Osteoblast (primary cell): ENCODE measurements at places on chromosomes 2 and 18. TPM values are rescaled to one million over a fixed set of nuclear protein-coding genes. Genes with fewer than 3 reads are reported as not detected.

DNA sequence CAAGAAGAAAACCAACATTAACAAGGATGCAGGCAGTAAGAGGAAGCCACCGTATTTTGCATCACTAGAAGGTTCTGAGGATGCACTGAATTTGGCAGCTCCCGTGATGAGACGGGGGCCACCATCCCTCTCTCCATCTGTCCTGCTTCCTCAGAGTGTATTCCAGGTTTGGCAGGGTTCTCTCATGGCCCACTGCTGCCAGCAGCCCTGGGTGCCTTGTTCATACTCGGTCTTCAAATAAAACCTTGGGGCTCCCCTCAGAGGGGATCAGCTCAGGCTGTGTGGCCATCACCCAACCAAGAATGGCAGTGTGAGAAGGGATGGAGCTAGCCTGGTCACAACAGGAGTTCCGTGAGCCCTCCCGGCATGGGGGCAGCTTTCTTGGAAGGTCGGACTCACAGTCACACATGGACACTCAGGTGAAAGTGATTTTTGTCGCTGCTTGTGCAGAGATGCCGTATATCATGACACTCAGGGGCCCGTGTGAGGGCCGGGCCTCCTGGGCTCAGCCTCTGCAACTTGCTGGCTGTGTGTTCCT is 12.8 kb upstream of the MBP start:
- H3K4me1 ChIP-seq: peaks cover 5% of the 10 kb centered on the region
- DNase-seq: no peak
- no peak overlapping the region for H3K4me3 ChIP-seq
- H3K27ac ChIP-seq: no peak overlapping the region
- no peaks in the 10 kb centered on the region for H3K27me3 ChIP-seq

GRCh38 chr2:173458991-173459780 is 104.5 kb downstream of the CDCA7 start:
- no peak overlapping the region for H3K4me3 ChIP-seq
- no peak for DNase-seq
- no peak overlapping the region for H3K27ac ChIP-seq
- H3K4me1 ChIP-seq: no peaks in the 10 kb centered on the region
- no peaks in the 10 kb centered on the region for H3K36me3 ChIP-seq
- peaks cover 5% of the 10 kb centered on the region for H3K27me3 ChIP-seq

Gene ITGA4
- total RNA-seq: 5.3 and 9.0 TPM in 2 replicates

Gene VIL1
- under 0.01 TPM in 1 of 2 replicates, not detected in the other for total RNA-seq

DNA sequence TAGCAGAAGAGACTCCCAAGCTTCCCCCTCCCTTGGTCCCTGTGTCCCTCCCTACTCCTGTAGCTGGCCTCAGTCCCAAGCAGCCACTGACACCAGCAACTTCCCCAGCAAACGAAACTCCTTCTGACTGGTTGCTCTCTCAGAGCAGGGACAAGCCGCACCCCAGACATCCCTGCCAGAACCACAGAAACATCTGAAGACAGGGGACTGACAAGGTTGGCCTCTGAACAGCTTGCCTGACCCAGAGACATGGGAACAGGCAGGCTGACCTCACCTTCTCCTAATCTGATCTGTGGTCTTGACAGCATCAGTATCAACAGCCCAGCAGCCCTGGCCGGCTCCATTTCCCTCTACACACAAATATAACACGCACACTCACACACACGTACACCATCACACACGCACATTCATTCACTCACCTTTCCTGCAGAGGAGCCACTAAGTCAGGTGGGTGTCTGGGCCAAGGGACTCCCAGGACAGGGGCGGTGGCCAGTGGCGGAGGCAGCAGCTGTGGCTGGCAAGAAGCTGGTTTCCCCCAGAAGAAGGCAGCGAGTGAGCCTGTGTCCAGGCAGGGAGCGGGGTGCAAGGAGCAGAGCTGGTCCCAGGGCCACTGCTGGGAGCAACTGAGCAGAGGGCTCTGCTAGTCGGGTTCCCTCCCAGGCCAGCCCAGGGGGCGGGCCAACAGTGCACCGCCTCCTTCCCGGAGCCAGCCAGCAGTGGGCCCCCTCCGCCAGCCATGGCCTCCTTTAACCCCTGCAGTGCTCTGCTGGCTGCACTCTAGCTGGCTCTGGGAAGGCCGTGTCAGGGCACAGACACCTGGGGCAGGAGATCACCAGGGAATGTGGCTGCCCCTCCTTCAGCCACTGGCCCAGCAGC is 59.1 kb downstream of the TNS1 start:
- H3K4me3 ChIP-seq: peak overlapping the region; percentile 76
- H3K4me1 ChIP-seq: peaks cover 53% of the 10 kb centered on the region
- H3K36me3 ChIP-seq: peaks cover 4% of the 10 kb centered on the region
- peak; percentile 98 for DNase-seq
- H3K27ac ChIP-seq: peak overlapping the region; percentile 72
- no peaks in the 10 kb centered on the region for H3K27me3 ChIP-seq

- DNase-seq: peak; percentile 95
- peaks cover 42% of the 10 kb centered on the region for H3K27me3 ChIP-seq
- no peaks in the 10 kb centered on the region for H3K36me3 ChIP-seq
- H3K27ac ChIP-seq: no peak overlapping the region
Observed at GRCh38 chr2:73268830-73269685, 15.2 kb downstream of the FBXO41 start.

GRCh38 chr2:199962203-199962602 is 6.8 kb downstream of the MAIP1 start:
- no peaks in the 10 kb centered on the region for H3K27me3 ChIP-seq
- peaks cover 73% of the 10 kb centered on the region for H3K36me3 ChIP-seq

GRCh38 chr18:76491776-76492668 is 3.0 kb downstream of the ZNF516 start:
- DNase-seq: peak; percentile 91
- H3K4me1 ChIP-seq: peaks cover 22% of the 10 kb centered on the region
- no peaks in the 10 kb centered on the region for H3K36me3 ChIP-seq
- peak overlapping the region; percentile 91 for H3K4me3 ChIP-seq

Gene IL1RL1
- total RNA-seq: under 0.01 and 0.29 TPM in 2 replicates

DNA sequence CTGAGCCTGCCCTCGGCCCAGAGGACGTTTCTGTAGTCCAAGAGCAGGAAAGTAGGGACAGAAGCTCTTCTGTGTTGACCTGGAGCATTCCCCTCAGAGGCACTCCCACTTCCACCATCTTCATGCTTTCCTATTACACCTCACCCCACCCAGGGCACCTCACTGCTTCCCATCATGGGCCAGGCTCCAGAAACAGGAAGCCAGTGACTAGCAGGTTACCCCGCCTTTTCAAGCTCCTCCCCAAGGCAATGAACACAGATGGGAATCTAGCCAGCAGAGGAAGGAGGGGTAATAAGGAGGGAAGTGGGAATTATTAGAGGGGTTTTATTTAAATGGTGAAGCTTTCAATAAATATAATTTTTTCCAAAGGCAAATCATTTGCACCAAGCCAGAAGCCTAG is 308.8 kb upstream of the MGAT5 start:
- no peaks in the 10 kb centered on the region for H3K27me3 ChIP-seq
- H3K27ac ChIP-seq: no peak overlapping the region
- no peak overlapping the region for H3K4me3 ChIP-seq
- DNase-seq: no peak
- H3K36me3 ChIP-seq: no peaks in the 10 kb centered on the region

- H3K27ac ChIP-seq: no peak overlapping the region
- H3K4me1 ChIP-seq: no peaks in the 10 kb centered on the region
- no peaks in the 10 kb centered on the region for H3K27me3 ChIP-seq
Observed at GRCh38 chr18:32418148-32418547, 52.5 kb downstream of the GAREM1 start.

GRCh38 chr2:7471185-7471584 is 554.0 kb downstream of the RNF144A start:
- DNase-seq: no peak
- no peaks in the 10 kb centered on the region for H3K27me3 ChIP-seq
- H3K4me3 ChIP-seq: no peak overlapping the region
- no peaks in the 10 kb centered on the region for H3K36me3 ChIP-seq

Gene REG3A
- not detected in 2 replicates for total RNA-seq

DNA sequence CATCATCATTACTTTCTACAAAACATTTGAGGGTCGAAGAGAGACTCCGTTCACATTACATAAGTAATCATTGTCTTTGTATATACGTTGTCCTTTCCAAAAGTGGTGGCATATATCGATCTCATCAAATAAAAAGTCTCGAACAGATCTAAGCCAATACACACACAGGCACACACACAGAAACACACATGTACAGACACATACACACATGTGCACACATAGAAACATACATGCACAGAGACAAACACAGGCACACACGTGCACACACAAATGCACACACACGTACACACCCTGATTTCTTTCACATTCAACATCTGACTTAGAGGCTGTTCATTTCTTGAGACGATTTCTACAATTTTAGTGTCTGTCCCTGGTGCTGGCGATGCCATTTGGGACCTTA is 17.5 kb upstream of the ALKAL2 start:
- no peak overlapping the region for H3K4me3 ChIP-seq
- no peak overlapping the region for H3K27ac ChIP-seq
- no peaks in the 10 kb centered on the region for H3K4me1 ChIP-seq
- no peak for DNase-seq
- H3K36me3 ChIP-seq: no peaks in the 10 kb centered on the region

DNA sequence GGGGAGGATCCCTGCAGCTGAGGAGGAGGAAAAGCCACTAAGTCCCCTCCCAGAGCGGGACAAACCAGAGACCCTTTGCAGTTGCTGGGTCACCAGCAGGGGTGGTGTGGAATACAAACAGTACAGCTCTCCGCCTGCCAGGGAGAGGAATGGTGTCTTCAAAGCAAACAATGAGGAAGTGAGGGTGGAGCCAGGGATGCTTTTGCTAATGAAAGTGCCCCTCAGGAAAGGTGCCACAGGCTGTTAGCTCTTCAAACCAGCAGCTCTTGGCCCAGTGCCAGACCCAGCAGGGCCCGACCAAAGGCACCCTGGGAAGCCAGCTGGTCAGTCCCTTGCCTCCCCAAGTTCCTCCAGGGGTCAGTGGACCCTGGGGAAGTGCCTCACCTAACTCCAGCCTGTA is 102.8 kb downstream of the HIBCH start:
- no peaks in the 10 kb centered on the region for H3K36me3 ChIP-seq
- no peak overlapping the region for H3K27ac ChIP-seq
- peak; percentile 44 for DNase-seq
- no peaks in the 10 kb centered on the region for H3K27me3 ChIP-seq
- peaks cover 41% of the 10 kb centered on the region for H3K4me1 ChIP-seq

Gene POU3F3
- under 0.01 TPM in 1 of 2 replicates, not detected in the other for total RNA-seq

DNA sequence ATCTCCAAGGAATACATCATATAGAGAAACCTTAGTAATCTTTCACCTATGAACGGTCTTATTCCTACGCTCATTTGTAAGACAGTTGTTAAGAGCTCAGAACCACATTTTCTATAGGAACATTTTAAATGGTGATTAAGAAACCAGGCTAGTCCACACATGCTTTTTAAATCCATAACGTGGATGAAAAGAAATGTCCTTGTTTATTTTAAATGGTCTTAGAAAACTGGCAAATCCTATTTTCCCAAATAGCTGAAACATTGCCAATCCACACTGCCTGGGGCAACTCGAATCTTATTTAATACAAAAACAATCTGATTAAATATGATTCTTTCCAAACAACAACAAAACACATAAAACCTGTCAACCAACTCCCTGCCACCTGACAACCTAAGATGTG is 23.7 kb downstream of the METTL8 start:
- no peaks in the 10 kb centered on the region for H3K27me3 ChIP-seq
- no peaks in the 10 kb centered on the region for H3K36me3 ChIP-seq
- H3K27ac ChIP-seq: peak overlapping the region; percentile 3
- peaks cover 23% of the 10 kb centered on the region for H3K4me1 ChIP-seq
- no peak overlapping the region for H3K4me3 ChIP-seq

- H3K36me3 ChIP-seq: no peaks in the 10 kb centered on the region
- no peak overlapping the region for H3K4me3 ChIP-seq
- H3K27ac ChIP-seq: peak overlapping the region; percentile 75
Observed at GRCh38 chr2:50952596-50952995, 79.3 kb downstream of the NRXN1 start.

DNA sequence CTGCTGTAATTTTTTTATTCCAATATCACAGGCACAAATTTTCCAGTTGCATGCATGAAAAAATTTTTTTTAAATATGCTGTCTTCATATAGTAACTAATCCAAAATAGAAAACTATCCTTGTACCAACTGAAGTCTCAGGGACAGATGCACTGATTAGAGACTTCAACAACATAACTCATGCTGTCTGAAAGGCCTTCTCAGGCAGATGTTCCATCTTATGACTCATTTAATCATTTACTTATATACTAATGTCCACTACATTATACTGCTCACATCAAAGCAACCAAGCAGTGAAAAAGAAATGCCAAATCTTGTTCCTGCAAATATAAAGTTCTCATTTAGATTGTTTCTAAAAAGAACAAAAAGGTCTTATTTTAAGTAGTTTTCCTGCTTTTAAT is 53.1 kb downstream of the OLA1 start:
- H3K4me1 ChIP-seq: no peaks in the 10 kb centered on the region
- DNase-seq: no peak
- H3K4me3 ChIP-seq: no peak overlapping the region
- H3K36me3 ChIP-seq: no peaks in the 10 kb centered on the region
- H3K27ac ChIP-seq: no peak overlapping the region

Gene MZT2B
- total RNA-seq: 128 and 129 TPM in 2 replicates

GRCh38 chr18:51151568-51152511 is 45.6 kb downstream of the MEX3C start:
- H3K27me3 ChIP-seq: no peaks in the 10 kb centered on the region
- no peak overlapping the region for H3K27ac ChIP-seq
- H3K36me3 ChIP-seq: no peaks in the 10 kb centered on the region
- H3K4me1 ChIP-seq: no peaks in the 10 kb centered on the region

Gene APOB
- under 0.01 TPM in 2 replicates for total RNA-seq

GRCh38 chr2:73614105-73614504 is 28.1 kb downstream of the NAT8 start:
- peaks cover 4% of the 10 kb centered on the region for H3K4me1 ChIP-seq
- no peak for DNase-seq
- H3K27me3 ChIP-seq: no peaks in the 10 kb centered on the region
- no peaks in the 10 kb centered on the region for H3K36me3 ChIP-seq

- no peaks in the 10 kb centered on the region for H3K27me3 ChIP-seq
- H3K4me1 ChIP-seq: peaks cover 33% of the 10 kb centered on the region
- peak; percentile 68 for DNase-seq
- no peaks in the 10 kb centered on the region for H3K36me3 ChIP-seq
- H3K27ac ChIP-seq: peak overlapping the region; percentile 70
- H3K4me3 ChIP-seq: no peak overlapping the region
Observed at GRCh38 chr2:158414538-158414937, 42.0 kb downstream of the CCDC148 start.

- no peaks in the 10 kb centered on the region for H3K36me3 ChIP-seq
- H3K4me1 ChIP-seq: peaks cover 3% of the 10 kb centered on the region
- H3K27me3 ChIP-seq: no peaks in the 10 kb centered on the region
- H3K27ac ChIP-seq: no peak overlapping the region
- DNase-seq: no peak
Observed at GRCh38 chr2:72289283-72289682, 141.6 kb upstream of the CYP26B1 start.

DNA sequence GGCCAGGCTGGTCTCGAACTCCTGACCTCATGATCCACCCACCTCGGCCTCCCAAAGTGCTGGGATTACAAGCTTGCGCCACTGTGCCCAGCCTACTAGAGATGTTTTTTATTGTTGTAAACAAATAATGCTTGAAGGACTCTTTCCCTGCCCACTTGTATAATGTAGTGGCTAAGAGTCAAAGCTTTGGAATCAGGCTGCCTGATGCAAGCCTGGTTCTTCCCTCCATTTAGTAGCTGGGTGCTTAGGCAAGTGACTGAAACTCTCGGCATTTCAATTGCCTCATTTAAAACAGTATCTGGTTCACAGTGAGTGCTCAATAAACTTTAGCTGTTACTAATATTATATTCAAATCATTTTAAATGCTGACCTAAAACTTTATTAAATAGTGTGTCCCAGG is 264.0 kb upstream of the FBXO11 start:
- H3K4me3 ChIP-seq: no peak overlapping the region
- H3K4me1 ChIP-seq: peaks cover 1% of the 10 kb centered on the region

Gene IL36G
- total RNA-seq: not detected in 2 replicates
